ENCODE measurements at places on chromosomes 3 and 15.

GRCh38 chr15:27820232-27820631 lies 278.9 kb downstream of the OCA2 start:
- peak; percentile 22 for DNase-seq

DNA sequence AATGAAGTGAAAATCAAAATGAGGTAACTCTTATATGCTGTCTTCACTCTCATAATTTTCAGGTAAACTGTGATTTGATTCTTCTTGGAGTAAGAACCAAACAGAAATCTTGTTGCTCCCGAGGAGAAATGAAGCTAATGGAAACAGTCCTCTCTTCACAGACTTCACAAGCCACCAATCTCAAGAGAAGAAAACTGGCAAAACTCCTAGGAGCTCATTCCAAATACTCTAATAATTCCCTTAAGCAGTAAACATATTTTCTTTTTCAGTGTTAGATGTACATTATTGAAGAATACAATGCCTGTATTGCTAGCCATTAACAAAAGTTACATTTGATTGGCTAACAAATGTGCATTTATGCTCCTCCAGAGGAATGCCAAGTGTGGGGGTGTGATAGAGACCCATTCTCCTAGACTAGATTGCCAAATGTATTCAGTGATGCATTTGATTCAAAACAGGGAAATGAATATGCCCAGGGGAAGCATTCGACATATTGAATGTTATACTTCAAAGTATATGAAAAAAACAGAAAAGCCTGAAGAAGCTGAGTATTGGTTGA lies 11.8 kb upstream of the RIOX2 start:
- DNase-seq: no peak

DNA sequence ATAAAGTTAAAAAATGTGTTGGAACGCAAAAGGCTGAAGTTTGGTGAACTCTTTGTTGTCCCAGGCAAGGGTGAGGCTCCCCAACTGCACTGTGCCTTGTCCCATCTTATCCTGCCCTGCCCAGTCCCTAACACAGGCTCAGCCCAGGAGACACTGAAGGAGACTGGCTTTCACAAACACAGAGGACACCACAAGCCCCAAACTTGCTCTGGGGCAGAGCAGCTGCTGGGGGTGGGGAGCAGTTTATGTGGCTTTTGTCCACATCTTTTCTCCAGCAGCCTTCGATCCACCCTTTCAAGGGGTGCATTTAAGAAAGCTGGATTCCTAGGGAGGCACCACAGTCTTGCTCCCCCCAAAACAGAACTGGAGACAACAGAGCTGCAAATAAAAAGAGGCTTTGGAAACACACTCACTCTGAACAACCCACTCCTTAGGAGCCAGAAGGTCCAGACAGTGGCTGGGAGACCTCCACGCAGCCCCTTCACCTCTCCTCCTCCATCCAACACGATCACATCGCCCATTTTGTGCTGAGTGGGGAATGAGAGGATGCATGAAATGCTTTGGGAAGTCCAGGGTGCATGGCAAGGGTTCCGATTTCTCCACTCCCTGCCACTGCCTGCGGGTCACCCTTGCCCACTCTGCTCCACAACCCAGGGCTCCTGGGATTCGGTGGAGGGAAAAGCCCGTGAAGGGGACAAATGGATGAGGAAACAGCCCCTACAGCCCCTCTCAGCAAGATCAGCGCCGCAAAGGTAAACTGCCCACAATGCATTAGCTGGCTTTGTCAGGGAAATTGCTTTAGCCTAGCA lies 260.5 kb upstream of the TLE3 start:
- no peak for DNase-seq

GRCh38 chr15:41501931-41502794 lies 8.5 kb downstream of the ITPKA start:
- DNase-seq: no peak

GRCh38 chr3:81742581-81742980 lies 18.9 kb downstream of the GBE1 start:
- DNase-seq: no peak
